Sciatic nerve (tissue), 2 donors: ENCODE measurements at places on chromosomes 5 and 9. TPM values are rescaled to one million over a fixed set of nuclear protein-coding genes. Genes with fewer than 3 reads are reported as not detected.

OBP2B gene
- total RNA-seq = not detected

SPATA31C1 gene
- not detected for total RNA-seq

FOXD4L4 gene
- not detected for total RNA-seq

PCDHB3 gene
- 4.5 TPM for total RNA-seq

ATP6V0E1 gene
- 141 TPM for total RNA-seq

PCDHB13 gene
- 4.9 TPM for total RNA-seq

MAPKAP1 gene
- 54.6 TPM for total RNA-seq

IL13 gene
- total RNA-seq = not detected

FST gene
- total RNA-seq = 27.6 TPM

GRXCR2 gene
- not detected for total RNA-seq

PPP3R2 gene
- total RNA-seq = not detected

FAM163B gene
- total RNA-seq = not detected

CCNJL gene
- 3.3 TPM for total RNA-seq

ANKRD34B gene
- total RNA-seq = not detected

C5orf58 gene
- total RNA-seq = not detected

PCDHB10 gene
- 5.3 TPM for total RNA-seq

PRDM9 gene
- total RNA-seq = not detected

IRX1 gene
- total RNA-seq = 0.62 TPM

HAVCR2 gene
- total RNA-seq = 11.8 TPM

SLC36A3 gene
- not detected for total RNA-seq

APC gene
- 62.3 TPM for total RNA-seq

GRIA1 gene
- 1.4 TPM for total RNA-seq

AMBP gene
- total RNA-seq = not detected

WHRN gene
- 5.3 TPM for total RNA-seq

SV2C gene
- total RNA-seq = 4.9 TPM

SLC4A9 gene
- total RNA-seq = 0.18 TPM

IL9 gene
- not detected for total RNA-seq

GLDC gene
- total RNA-seq = 35.6 TPM

RNF208 gene
- total RNA-seq = 10.6 TPM
